ENCODE measurements at places on chromosomes 11 and 22.

DNA sequence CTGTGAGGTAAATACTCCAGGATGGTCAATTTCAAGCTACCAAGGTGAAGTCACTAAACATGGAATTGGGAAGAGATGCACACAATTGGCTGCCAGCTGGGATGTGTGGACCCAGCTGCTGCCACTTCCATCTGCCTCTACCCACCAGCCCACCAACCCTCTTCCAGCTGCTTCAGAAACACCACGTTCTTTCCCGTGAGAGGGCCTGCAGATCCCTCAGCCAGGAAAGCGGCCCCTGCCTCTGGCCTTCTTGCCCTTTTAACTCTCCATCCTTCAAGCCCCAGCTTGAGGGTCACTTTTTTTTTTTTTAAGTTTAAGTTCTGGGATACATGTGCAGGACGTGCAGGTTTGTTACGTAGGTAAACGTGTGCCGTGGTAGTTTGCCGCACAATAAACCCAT lies 20.0 kb downstream of the PRG3 start:
- no peak for DNase-seq

DNA sequence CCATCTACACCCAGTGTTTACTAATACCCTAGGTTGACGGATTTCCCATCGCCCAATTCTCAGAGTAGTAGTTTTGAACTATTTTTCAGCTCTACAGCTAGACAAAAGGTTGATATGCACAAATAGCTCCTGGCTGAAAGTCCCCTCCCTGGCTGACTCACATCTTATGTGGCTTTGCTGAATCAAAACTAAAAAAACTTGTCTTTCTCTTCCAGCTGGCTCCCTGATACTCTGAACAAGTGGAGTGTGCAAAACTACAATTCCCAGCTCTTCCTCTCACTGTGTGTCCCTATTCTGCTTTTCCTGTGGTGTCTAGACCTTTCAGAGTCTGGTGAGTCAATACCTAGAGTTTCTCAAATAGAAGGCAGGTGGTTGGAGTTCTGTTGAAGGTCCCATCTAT lies 12.7 kb upstream of the LARGE1 start:
- no peak for DNase-seq

- DNase-seq, result no peak
These were observed 281.7 kb downstream of the NXPE2 start for GRCh38 chr11:114959953-114960505.

DNA sequence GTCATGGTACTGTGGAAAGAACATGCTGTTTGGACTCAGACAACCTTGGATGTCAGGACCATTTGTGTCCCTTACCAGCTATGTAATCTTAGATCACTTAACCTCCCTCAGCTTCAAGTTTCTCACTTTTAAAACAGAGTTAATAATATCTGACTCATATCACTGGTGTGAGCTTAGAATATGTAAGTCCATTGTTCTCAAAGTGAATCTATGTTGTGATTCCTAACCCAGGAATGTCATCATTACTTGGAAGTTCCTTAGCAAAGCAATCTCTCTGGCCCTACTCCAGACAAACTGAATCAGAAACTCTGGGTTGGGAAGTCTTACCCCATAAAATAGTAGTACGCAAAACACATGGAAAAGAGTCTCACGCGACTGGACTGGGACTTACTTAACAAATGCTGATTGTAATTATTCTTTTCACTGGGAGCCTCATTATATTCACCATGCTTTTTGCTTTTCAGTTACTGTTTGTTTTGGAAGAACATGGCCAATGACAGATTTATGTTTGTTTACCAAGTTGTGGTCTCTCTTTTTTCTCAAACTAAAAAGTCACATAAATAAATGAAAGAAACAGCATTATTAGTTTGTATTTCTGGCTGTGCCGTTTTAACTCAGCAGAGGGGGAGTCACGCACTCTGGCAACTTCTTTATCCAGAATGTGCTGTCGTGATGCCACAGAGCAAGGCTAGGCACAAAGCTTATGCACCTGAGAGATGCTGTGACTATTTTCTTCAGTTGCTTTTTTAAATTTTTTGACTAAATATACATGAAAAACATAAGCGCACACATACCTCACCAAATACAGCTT lies 217.7 kb upstream of the CTSC start:
- DNase-seq, result no peak

- DNase-seq, result no peak
These were observed 20.1 kb downstream of the ST14 start for GRCh38 chr11:130179396-130180306.

- DNase-seq, result no peak
These were observed 6.1 kb downstream of the IFT27 start for GRCh38 chr22:36769541-36770512.

- peak; percentile 8 for DNase-seq
These were observed 267.6 kb upstream of the TENM4 start for GRCh38 chr11:79708319-79708932.

DNA sequence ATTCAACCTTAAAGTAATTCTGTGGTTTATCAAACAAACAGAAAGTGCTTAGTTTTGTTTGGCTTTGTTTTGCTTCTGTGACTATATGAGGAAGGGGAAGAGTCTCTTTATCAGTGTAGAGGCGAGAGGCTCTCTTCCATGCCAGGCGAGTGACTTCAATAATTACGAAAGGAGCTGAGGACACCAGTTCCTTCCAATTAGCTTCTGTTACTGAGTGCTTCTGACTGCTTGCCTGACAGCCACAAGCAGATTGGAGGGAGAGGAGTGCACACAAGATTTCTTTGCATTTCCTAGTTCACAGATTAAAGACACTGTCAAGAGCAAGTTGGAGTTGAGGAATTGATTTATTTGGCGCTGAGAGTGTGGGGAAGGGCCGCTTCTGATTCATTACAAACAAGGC lies 1484.5 kb upstream of the TENM4 start:
- DNase-seq, result no peak

- peak; percentile 87 for DNase-seq
These were observed 6.6 kb upstream of the CDC42BPG start for GRCh38 chr11:64850979-64851567.

- DNase-seq, result peak; percentile 85
These were observed at the start of gene MACROD1 for GRCh38 chr11:64165842-64166635. TSS of gene MACROD1 (minus strand) at chr11:64166113. CDS start at chr11:64165994, 119 bp downstream.

Data from GM19239 (cell line).